Stimulated activated memory B cell treated with anti-CD40 and anti-IgM and Interleukin-4, amounts not matched to agents 10 μg/mL and 1 μg/mL and 100 μg/mL, for 72 hours (primary cell): ENCODE measurements at places on chromosomes 5 and 9.
A peak's percentile ranks its signal among the peaks of the same experiment; 100 is the strongest.

- ATAC-seq: no peak
Observed at GRCh38 chr9:36298566-36298965, 40.3 kb upstream of the GNE start.

DNA sequence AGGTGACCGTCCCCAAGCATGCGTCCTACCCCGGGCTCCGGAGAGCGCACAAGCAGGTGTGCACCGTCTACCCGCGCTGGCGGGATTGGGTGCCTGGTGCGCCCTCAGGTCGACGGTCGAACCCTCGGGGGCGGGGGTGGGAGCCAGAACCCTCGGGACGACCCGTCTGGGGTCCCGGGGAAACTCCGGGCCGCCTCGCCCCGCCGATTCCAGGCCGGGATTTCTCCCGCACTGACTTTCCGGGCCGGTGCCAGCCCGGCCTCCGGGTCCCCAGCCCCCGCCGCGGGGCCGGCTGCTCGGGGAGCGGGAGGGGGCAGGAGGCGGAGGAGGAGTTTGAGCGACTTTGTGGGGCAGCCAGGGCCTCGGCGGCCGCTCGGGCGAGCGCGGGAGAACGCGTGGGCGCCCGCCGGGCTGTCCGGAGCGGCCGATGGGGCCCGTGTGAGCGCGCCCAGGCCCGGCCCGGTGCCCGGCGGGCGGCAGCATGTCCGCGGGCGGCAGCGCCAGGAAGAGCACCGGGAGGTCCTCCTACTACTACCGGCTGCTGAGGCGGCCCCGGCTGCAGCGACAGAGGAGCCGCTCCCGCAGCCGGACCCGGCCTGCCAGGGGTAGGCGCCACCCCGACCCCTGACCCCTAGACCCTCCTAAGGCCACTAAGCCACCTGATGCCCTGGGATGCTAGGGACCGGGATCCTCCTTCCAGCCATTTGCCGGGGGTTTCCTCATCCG, at the start of gene DAB2IP:
Gene DAB2IP, plus strand, starts transcription at position 340 of the 726 bp plus-strand sequence. Its CDS starts 142 bp downstream, at position 482.
- ATAC-seq: no peak

DNA sequence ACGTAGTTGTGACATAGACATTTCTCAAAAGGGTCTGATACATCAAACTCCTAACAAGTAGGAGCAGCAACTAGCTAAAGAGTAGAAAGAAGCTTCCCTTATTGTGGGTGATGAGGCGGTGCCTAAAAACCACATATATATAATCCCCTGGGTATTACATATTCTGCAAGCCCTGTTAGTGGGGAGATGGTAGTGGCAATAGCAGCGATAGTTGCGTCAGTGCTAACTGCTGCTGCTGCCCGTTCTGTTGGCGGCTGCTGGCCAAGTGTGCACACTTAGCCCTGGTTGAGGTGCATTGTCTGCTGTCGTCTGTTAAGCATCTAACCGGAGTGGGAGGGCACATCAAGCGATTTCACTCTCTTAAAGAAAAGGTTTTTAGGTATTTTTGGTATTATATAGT, 35.8 kb downstream of the VLDLR start:
- peak; percentile 81 for ATAC-seq

GRCh38 chr9:68947842-68948569, 65.9 kb downstream of the PRKACG start:
- ATAC-seq: peak; percentile 58

GRCh38 chr5:105836268-105836667, 1834.5 kb downstream of the EFNA5 start:
- ATAC-seq: no peak

- ATAC-seq: no peak
Observed at GRCh38 chr9:82153032-82153431, 164.5 kb downstream of the SPATA31D1 start.

DNA sequence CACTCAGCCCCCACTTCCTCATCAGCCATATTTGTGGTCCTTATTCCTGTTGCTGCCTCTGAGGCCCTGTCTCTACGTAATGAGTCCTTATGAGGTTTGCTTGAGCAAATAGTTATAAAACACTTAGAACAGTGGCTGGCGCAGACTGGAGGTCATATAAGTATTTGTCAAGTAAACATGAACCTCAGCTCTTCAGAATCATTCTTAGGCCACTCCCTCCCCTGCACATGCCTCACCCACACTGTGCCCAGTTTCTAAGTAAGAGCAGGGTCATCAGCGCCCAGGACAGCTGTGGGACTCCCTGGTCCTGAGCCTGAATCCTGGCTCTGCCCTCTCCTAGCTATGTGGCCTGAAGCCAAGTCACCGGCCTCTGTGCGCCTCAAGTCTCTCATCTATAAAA, 4.0 kb downstream of the ST6GALNAC4 start:
- no peak for ATAC-seq

DNA sequence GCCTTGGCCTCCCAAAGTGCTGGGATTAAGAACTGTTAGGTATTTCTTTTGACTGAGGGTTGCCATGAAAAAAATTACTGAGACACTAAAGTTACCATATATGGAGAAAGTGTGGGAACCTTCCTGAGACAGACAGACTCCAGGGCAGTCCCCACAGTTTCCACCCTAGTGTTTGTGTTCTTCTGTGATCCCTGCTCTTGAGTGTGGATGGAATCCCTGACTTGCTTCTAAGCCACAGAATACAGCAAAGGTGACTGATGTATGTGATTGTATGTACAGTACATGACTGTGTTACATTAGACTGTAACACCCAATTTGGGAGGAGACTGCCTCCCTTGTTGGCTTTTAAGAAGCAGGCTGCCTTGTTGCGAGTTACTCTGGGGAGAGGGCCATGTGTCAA, 24.7 kb upstream of the ADAM19 start:
- ATAC-seq: no peak

- no peak for ATAC-seq
Observed at GRCh38 chr9:118364266-118365106, 660.3 kb downstream of the TLR4 start.

- ATAC-seq: no peak
Observed at GRCh38 chr5:169626779-169627178, 10.3 kb upstream of the DOCK2 start.

DNA sequence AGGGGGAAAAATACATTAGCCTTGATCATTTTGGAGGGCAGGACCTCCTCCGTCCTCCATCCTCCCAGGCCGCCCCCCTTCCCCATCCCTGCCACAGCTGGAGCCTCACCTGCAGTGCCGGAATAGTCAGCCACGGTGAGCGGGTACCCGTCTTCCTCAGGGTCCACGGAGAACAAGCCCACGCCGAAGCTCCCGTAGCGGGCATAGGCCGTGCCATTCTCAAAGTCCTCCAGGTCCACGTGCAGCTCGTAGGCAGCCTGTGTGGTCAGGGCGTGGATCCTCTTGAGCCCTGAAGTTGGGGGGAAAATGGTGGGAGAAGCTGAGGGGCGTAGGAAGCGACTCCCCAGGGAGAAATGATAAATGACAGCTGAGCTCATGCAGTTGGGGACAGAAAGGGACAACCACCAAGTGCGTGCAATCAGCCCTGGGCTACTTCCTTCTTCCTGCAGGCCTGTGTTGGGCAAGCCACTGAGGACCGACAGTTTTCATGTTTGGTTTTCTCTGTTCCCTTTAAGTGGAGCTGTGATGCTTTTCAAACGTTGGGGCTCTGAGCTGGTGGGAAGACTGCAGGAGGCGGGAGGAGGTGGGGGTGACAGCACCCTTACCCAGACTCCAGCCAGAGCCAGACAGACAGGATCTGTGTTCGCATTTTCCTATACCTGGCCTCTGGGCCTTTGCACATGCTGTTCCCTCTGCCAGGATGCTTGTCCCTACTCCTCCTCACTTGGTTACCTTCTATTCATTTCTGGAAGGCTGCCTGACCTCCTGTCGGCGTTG, 8.7 kb upstream of the QRFP start:
- no peak for ATAC-seq

DNA sequence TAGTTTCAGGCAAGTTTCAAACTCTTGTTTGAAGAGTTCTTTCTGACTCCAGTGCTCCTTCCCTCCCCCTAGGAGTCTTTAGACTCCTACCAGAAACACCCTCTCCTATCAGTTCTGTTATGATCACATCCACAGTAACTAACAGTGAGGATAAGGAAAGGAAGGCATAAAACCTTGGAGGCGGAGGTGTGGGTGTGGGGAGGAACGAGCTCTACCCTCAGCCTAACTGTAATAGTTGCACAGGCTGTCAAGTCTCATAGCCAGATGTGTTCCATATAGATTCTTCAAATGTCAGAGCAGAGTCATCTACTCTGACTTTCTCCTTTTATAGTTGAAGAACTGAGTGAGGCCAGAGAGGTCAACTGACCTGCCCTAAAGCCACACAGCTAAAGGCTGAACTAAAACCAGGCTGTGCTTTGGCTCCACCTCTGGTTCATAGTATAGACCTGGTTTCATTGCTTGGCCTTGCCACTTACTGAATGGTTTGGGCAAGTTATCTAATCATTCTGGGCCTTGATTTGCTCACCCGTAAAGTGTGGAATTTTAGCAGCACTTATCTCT, 34.4 kb upstream of the PIK3R1 start:
- no peak for ATAC-seq

DNA sequence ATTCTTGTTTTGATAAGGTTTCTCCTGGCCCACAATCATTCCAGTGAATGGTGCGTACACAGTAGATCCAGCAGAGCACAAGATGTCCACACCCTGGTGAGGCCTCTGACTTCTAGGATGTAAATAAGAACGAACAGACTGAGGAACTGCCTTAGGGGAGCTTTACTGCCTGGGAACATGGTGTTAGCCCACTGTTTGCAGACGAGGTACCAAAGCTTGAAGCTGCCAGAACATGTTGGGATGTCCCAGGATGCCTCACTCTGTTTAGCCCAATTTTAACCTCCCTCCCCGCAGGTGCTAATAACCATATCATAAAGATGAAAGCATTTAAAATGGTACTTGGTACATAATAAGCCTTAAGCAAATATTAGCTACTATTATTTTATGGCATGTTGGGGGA, 3.5 kb downstream of the LECT2 start:
- ATAC-seq: no peak

DNA sequence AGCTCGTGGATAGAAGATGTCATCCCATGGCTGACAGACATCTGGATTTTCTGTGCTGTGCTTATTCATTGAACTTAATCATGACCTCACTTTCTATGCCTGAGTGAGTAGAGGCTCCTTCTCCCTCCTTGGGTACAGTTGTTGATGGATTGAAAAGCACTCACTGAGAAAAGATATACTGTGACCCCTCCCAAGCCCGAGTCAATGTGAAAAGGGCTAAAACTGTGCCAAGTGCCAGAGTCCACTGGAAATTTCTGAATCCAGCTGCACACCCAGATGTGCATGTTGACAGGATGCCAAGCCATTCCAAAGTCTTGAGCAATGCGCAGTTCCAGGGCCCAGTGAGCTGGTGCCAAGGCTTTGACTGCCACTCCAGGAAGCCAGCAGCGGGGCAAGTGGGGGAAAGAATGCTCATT, 473.0 kb downstream of the NTRK2 start:
- no peak for ATAC-seq

GRCh38 chr9:78778318-78778717, 481.4 kb downstream of the PSAT1 start:
- ATAC-seq: no peak

DNA sequence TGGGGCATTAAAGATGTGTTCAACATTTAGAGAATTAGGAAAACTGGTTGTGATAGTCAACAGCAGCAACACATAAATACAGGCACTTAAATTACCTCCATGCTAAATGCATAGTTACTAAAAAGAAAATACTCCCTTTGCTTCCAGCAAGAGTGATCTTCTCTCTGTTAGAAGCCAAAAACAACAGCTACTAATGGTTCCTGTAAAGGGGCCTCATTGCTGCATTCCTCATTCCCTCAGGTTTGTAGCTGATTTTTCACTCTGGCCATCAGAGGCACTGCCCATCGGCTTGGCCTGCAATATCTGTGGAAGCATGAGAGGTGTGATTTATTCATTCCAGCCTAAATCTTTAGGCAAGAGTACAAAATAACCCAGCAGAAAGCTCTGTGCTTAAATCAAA, 466.0 kb upstream of the ADAMTS16 start:
- ATAC-seq: no peak

GRCh38 chr9:96067600-96067999, 192.1 kb downstream of the ERCC6L2 start:
- ATAC-seq: no peak

- ATAC-seq: peak; percentile 53
Observed at GRCh38 chr5:5751498-5751897, 329.0 kb downstream of the ICE1 start.

DNA sequence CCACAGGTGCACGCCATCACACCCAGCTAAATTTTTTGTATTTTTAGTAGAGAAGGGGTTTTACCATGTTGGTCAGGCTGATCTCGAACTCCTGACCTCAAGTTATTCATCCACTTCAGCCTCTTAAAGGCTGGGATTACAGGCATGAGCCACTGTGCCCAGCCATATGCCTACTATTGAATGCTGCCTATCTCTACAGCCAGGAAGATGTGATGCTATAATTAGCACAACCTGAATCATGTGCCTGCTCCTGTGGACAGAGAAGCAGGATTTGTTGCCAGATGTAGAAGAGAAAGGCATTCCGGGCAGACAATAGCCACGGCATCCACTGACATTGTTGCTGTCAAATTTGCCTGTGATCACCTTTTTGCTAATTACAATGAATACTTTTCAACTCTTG, 24.4 kb upstream of the MLLT3 start:
- no peak for ATAC-seq

DNA sequence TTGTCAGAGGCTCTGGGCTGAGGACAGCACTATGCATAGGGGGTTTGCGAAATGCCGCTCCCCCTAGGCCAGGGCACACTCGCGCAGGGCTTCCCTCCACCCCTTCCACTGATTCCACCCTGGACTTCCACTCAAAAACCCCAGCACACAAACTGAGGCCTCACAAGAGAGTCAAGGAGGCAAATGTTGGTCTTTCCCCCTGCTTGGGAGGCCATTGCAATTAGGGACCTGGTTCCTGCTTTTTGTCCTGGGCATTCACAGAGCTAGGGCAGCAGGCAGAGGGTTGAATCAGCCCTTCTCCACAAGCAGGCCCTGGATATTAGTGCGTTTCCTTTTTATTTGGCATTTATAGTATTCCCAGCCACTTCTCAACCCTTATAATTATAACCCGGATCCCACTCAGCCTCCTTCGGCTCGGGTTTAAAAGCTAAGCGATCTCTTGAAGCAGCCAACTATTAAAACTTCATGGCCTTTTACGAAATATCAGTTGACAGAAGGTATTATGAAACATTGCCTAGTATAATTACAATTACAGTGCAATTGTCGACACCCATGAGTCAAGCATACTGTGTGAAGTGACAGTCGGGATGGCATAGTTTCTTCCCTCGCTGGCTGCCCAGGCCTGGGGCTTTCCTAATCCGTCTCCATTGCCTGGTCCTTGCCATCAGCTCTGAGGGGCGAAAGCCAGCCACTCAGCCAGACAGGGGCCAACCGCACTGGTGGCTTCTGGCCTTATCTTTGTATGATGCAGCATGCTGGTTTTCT, 285.5 kb upstream of the MAP3K1 start:
- no peak for ATAC-seq

DNA sequence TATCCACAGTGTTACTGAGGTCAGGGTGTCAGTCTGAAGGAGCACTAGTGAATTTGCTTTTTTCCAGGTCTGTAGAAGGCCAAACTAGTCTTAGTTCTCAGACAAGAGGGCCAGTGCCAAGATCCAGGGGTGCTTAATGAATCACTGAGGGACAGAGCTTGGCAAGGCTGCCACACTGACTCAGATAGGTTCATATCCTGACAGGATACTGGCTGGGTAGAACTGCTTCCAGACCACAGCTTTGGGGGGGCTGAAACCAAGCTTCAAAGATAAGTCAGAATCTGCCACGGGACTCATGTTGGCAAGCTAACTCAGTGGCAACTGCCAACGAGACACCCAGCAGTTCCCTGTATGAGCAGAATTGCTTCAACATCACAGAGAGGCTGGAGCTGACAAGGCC, 1125.4 kb downstream of the EFNA5 start:
- no peak for ATAC-seq

GRCh38 chr5:134534726-134535110, 9.2 kb downstream of the JADE2 start:
- no peak for ATAC-seq
